ENCODE measurements at places on chromosomes 13 and 19. TPM values are rescaled to one million over a fixed set of nuclear protein-coding genes. Genes with fewer than 3 reads are reported as not detected.
A peak's percentile ranks its signal among the peaks of the same experiment; 100 is the strongest.

Gene ERICH6B
- total RNA-seq = not detected

Gene LILRA2
- total RNA-seq = 10.0 TPM

Gene ZNF497
- 0.19 TPM for total RNA-seq

Gene NLRP4
- total RNA-seq = not detected

Gene KLF2
- 228 TPM for total RNA-seq

Gene NALCN
- total RNA-seq = 0.19 TPM

Gene FCAR
- 16.3 TPM for total RNA-seq

Gene CCDC8
- total RNA-seq = 2.9 TPM

Gene PRSS57
- not detected for total RNA-seq

Gene ZNF8
- 5.1 TPM for total RNA-seq

Gene DNAAF3
- 0.48 TPM for total RNA-seq

Gene NAPSA
- 0.22 TPM for total RNA-seq

DNA sequence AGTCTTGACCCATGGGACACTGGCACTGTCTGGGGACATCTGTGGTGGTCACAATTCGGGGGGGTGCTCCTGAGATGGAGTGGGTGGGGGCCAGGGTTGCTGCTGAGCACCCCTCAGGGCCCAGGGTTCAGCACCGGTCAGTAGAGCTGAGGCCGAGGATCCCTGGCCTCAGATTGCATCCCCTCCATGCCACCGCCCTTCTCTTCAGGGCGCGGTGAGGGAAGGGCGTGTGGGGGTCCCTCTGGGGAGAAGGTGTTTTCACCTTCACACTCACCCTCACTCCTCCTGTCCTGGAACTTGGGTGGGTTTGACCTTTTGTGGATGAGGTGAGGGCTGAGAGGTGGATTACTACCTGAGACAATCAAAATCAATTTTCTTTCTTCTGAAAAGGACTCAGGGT lies 13.5 kb downstream of the GNA11 start:
- DNase-seq = no peak

- no peak for DNase-seq
Observed at GRCh38 chr13:46830405-46831005, 33.5 kb upstream of the ESD start.

DNA sequence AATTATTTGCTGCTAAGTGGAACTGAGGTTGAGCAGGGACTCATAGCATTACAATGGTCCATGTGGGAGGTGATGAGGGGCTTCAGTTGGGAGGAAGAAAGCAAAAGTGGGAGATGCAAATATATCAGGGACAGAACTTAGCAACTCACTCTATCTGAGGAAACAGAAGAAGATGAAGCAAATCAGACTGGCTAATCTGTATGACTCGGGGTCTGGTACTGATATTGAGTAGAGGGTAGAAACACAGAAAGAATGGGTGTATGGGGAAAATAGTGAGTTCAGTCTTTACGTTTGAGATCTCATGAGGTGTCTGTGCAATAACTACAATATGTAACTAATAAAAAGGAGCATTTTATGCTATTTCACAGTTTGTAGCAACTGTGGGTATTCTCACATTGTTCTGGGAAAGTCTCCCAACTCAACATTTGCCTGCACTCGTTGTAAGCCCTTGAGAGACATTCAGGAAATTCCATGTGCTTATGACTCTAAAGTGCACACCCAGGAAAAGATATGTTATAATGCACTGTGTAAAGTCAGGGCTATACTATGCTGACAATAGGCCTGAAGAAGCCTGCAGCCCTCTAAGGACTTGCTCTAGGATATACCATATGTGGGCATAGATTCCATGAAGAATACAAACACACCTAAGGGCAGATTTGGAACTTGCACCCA lies 183.5 kb downstream of the SPRY2 start:
- no peak for DNase-seq

GRCh38 chr19:46722004-46722380 lies 5.1 kb upstream of the PRKD2 start:
- no peak for DNase-seq

GRCh38 chr19:12757544-12758274 lies 6.1 kb downstream of the BEST2 start:
- DNase-seq = peak; percentile 93

DNA sequence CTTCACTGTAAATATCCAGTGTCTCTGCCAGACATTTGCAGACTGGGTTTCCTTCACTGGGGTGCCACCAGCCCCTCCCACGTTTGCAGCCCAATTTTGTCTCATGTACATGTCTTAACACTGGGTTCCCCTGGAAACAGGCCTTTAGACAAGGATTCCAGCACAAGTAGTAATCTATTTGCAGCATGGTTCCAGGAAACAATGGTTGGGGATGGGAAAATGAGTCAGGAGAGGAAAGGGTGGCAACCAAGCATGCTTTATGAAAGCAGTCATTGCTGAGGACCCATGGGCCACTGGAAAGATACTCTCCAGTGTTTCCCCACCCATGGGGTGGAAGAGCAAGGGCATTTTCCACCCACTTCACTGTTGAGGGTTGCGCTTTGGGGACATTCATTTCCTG lies 53.6 kb upstream of the FARP1 start:
- DNase-seq = no peak

DNA sequence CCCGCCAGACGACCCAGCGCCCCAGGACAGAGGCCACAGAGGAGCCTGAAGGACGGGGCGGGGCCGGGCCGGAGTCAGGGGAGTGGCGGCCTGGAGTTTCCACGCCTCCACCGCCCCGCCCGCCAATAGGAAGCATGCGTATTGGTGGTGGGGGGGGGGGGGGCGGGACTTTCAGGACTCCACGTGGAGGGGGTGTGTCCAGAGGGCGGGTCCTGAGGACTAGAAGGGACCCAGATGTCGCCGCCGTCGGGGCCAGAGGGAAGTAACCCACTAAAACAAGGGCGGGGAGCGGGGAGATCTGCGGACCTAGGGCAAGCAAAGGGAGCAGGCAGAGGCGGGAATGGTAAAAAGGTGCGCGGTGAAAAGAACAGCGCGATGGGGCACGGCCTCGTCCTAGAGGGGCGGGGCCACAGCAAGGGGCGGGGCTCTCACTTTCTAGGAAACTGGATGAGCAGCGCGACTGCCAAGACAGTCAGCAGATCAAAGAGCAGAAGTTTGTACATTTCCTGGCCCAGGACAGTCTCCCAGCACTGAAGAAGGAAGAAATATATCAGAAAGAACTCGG lies 2.8 kb upstream of the LENG1 start:
- no peak for DNase-seq

- DNase-seq = no peak
Observed at GRCh38 chr19:15289673-15290072, 42.7 kb downstream of the BRD4 start.

DNA sequence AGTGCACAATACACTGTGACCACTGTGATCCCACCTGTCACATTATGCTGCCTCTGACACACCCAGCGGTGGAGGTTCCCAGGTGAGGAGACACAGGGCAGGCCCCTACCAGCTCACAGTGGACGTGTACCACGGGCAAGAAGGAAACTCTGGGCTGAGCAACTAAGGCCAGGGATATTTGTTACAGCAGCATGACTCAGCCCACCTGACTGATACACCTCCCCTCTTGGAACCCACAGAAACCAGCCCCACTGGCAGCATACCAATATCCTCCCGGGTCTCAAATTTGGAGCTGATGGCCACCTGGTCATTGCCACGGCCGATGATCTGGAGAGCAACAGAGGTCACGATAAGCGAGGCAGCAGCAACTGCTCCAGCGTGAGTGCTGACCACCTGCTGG lies 14.9 kb downstream of the KLC3 start:
- DNase-seq = no peak

DNA sequence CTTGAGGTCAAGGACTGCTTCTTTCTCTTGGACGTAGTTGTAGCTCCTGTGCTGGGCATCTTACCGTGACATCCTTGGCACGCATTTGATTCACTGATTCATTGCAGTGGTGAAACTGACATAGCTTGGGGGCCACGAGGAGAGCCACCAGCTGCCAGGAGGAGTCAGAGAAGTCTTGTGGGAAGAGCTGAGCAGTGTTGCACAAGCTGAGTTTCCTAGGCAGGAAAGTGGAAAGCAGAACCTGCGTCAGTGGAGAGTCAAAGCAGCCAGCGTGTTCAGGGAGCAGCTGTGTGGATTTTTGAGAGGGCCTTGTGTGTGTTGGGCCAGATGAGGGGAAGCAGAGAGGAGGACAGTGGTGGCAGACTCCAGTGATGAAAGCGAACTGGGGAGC lies 5.3 kb upstream of the GPR183 start:
- no peak for DNase-seq

GRCh38 chr19:57515255-57515654 lies 11.9 kb upstream of the ZNF549 start:
- no peak for DNase-seq

DNA sequence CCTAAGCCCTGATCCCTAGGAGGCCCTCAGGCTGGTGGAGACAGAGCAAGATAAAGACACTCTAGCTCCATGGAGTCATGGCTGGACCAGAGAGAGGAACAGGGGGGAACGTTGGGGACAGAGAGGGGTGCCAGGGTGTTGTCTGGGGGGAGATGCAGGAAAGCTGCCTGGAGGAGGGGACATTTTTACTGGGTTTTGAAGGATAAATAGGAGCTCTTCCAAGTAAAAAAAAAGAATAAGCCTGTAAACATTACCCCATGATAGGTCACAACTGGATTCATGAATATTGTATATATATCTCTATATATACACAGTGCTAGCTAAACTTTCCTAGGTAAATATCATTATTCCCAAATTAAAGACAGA lies 714 bp downstream of the HSH2D start:
- no peak for DNase-seq

GRCh38 chr19:32809254-32809653 lies 60.3 kb downstream of the SLC7A9 start:
- DNase-seq = no peak

GRCh38 chr19:16880884-16881554 lies 7.8 kb upstream of the F2RL3 start:
- no peak for DNase-seq

- no peak for DNase-seq
Observed at GRCh38 chr13:95260031-95260525, 41.2 kb downstream of the ABCC4 start.

- no peak for DNase-seq
Observed at GRCh38 chr13:46822551-46822950, 25.6 kb upstream of the ESD start.

- DNase-seq = no peak
Observed at GRCh38 chr13:46578590-46578975, 25.6 kb downstream of the LRCH1 start.

DNA sequence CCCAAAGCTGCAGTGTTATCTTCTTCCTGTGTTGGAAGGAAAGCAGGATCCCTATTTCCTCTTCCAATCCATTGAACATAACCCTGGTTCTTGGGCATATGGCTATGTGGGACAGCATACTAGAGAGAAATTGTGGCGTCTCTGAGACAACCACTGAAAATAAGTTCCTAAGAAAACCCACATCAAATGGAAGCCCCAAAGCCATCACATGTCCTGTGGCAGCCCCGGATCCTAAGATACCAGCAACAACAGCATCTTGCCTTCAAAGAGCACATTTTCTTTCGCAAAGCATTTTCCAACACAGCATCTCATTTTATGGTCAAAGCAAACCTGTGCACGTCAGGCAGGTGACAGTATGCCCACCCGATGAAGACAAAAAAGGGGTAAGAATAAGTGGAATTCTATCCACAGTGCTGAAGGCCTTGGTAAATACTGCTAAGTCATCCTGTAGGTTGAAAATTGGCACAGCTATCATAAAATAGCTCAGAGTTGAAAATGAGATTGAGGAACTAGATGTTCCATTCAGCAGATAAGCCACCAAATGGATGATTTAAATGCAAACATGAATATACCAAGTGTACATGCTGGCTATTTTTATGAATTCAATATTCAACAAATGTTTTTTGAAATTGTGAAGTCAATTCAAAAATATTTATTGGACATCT lies 232.2 kb downstream of the DLEU7 start:
- no peak for DNase-seq

- DNase-seq = no peak
Observed at GRCh38 chr19:50551034-50551714, 17.1 kb downstream of the LRRC4B start.

DNA sequence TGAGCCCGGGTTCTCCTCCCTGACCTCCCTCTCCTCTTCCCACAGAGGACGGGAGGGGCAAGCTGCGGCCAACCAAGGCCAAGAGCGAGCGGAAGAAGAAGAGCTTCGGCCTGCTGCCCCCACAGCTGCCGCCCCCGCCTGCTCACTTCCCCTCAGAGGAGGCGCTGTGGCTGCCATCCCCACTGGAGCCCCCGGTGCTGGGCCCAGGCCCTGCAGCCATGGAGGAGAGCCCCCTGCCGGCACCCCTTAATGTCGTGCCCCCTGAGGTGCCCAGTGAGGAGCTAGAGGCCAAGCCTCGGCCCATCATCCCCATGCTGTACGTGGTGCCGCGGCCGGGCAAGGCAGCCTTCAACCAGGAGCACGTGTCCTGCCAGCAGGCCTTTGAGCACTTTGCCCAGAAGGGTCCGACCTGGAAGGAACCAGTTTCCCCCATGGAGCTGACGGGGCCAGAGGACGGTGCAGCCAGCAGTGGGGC lies 162.2 kb downstream of the KDM4B start:
- no peak for DNase-seq

DNA sequence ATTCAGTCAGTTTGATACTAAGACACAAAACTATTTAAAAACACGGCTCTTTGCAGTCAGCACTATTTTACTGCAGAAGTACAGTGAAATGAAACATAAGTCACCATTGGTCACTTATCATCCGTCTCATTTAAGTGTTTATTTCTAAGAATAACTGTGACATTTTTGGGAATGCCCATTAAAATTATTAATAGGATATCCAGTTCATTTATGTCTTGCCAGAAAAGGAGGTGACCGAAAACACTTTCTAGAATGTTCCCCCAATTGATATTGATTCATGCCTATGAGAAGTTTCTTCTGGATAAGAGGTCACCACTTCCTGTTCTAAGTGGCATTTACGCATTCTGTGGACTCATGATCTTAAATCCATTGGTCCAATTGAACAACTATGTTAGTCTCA lies 477.3 kb downstream of the LIG4 start:
- DNase-seq = no peak

DNA sequence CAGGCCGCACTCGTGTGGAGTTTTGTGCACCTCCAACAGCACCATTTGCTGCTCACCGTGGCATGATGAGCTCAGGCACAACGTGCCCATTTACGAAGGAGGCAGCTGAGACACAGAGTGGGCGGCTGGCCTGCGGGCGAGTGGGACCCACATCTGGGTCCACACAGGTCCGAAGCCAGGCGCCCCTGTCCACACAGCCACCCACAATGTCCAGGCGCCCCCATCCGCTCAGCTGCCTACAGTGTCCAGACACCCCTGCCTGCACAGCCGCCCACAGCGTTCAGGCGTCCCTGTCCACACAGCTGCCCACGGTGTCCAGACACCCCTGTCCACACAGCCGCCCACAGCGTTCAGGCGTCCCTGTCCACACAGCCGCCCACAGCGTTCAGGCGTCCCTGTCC lies 42.5 kb upstream of the F7 start:
- no peak for DNase-seq

GRCh38 chr13:25291691-25292090 lies 4.4 kb upstream of the MTMR6 start:
- DNase-seq = no peak

GRCh38 chr19:44891016-44891882 lies at the start of gene TOMM40:
TSS of gene TOMM40 (plus strand) at chr19:44891254. CDS start at chr19:44891416, 162 bp downstream.
- peak; percentile 100 for DNase-seq

DNA sequence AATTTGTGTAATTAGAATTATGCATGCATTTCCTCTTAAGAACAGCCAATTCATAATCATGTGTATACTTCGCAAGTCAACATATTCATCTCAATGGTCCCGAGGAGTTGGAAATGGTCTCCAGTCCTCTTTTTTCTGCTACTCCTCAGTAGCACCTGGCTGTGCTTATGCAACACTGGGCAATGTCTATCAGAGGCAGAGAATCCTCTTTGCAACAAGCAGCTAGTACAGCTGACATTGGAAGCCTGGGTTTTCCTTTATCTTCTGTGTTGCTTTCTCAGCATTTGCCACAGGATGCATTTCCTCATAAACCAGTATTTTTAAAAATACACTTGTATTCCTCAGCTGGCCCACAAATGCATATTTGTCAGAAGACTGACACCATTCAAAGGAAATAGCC lies 405.3 kb upstream of the GPC6 start:
- no peak for DNase-seq
